Bone marrow (tissue), 2 donors: ENCODE measurements at places on chromosomes 13 and 19.

DNA sequence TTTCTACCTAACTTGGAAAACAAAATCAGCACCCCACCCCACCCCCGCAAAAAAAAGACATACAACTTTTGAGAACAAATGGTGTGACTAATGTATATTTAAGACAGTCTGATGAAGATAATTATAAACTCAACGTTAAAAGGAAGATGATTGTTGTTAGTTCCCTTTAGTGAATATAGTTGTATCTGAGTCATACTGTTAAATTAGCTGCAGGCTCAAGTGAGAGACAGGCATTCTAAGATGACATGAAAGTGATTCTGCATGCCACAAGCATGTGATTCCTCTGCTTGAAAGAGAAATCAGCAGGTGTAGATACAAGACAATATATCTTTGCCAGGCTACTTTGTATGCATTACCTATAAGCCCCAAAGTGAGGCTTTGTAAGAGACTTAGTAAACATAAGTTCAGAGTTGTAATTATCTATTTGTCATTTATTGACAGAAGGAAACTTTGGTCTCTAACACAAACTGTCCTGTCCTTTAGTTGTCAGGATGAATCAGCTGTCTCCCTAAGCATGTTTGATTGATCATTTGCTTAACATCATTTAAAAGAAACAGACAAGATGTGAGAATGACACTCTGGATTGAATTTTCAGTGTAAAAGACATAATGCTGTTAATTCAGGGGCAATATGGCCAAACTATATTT is 319.4 kb upstream of the HTR2A start:
- no peak for DNase-seq

DNA sequence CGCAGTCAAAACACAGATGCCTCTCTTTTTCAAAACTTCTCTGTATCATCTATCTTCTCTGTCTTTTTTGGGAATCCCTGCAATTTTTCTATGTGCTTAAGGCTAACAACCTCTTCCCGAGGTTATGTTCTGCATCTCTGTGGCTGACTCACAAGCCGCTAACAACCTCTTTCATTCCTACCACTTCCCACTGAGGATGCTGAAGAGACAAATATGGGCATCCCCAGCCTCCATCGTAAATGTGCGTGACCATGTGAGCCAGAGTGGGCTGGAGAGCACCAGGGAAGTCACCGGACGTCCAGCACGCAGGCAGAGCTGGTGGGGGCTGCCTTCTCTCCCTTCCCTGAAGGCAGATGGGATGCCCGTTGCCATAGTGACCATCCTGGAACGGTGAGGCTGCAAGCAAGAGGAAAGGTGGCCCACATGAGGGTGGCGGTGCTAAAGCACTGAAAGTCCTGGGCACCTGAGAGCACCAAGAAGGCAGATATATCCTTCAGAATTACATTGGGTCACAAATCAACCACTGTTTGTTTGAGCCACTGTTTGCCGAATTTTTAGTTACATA is 122.8 kb downstream of the SHISA2 start:
- no peak for DNase-seq

DNA sequence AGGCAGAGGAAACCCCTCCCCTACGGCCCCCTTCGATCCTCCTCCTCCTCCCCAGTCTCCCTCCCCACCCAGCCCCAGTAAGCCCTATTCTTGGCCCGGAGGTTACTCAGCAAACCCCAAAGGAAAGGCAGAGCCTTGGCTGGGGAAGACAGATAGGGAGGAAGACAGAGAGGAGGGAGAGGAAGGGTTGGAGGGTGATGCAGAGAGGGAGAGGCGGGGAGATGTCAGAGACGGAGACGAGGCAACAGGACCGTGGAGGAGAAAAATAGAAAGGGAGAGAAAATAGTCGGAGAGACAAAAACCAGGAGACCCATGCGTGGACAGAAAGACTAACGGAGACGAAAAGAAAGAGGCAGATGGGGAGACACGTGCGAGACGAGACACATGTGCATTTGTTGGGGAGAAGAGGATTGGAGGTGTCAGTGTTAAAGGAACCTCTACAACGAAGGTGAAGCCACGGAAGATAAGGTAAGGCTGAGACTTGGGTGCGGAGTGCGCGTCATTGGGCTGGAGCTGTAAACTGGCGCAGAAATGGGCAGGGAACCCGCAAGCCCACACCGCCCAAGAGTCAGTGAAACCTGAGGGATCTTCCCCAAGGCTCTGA is 2.9 kb downstream of the TGFB1 start:
- DNase-seq = no peak

- no peak for DNase-seq
These were observed 7.8 kb downstream of the GAS6 start for GRCh38 chr13:113855931-113856715.

DNA sequence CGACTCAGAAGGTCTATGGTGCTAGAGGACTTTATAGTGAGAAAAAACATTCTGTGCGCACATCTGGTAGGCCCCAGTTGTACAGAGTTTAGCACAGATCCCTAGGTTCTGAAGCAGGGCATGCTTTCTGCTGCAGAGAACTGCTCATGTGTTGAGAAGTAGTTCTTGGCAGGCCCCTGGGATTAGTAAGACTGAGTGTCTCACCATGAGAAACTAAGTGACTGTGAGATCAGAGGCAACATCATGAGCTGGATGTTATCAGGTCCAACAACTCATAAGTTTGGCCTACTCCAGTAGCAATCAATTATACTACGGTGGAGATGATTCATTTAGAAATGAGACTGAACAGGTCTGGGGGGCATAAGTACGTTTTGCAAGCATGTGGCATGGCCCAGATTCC is 507.4 kb upstream of the KLF12 start:
- no peak for DNase-seq

DNA sequence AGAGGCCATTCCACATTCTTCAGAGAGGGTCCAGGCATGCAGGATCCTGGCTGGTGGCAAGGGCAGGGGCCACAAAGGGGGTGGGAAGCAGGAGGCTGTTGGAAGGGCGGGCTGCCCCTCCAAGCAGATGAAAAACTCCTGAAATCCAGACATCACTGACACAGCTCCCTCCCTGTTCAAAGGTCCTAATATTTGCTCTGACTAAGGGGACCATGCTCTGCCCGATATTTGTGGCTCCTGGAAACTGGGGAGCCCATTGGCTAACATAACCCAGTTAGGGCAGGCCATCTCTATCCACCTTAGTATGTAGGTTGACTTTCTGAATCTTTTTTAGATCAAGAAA is 3.3 kb upstream of the CDX2 start:
- no peak for DNase-seq

GRCh38 chr19:56217039-56217949 is 15.2 kb downstream of the ZSCAN5C start:
- no peak for DNase-seq

DNA sequence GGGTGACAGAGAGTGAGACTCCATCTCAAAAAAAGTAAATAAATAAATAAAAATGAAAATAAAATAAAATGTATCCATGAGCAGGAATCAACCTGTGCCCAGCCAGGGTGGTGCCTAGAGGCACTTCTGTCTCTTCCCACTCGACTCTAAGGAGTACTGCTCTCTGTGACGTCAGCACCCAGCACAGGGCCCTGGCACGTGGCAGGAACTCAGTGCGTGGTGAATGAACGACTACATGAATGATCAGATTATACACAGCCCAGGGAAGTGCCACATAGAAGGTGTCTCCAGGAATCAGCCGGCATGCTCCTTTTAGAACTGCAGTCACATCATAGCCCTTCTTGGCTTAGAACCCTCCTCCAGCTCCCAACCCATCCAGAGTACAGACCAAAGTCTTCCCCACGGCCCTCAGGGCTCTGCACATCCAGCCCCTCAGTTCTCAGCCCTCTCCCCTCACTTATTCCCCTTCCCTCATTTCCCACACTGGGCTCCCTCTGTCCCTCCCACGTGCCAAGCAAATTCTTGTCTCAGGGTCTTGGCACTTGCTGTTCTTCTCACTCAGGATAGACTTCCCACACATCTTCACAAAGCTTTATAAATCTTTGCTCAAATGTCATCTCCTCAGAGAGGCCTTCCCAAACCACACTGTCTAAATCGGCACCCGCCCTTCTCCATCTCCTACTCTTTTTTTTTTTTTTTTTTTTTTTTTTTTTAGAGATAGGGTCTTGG is 4.2 kb downstream of the CLIP3 start:
- DNase-seq = no peak

DNA sequence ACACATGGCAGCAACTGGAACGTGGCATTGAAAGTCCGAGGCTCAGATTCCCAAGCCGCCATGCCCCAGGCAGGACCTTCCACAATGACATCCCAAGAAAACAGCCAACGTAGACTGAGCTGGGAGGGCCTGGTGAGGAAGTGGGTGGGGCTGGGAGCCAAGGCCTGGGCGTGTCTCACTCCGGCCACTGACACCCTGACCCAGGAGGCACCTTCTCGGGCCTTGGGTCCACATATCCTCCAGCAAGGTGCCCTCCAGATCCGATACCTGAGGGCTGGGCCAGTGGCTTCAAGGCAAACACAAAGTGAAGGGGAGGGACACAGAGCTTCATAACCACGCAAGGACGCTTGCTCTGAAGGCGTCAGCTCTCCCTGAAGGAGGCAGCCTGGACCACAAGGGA is 43.0 kb downstream of the RAB20 start:
- no peak for DNase-seq

- DNase-seq = no peak
These were observed 7.9 kb downstream of the ZNF787 start for GRCh38 chr19:56113074-56113632.

GRCh38 chr19:8504171-8504570 is 1.7 kb upstream of the PRAM1 start:
- DNase-seq = no peak
